Renal cortical epithelial cell (primary cell): ENCODE measurements at places on chromosomes 11 and 22. TPM values are rescaled to one million over a fixed set of nuclear protein-coding genes. Genes with fewer than 3 reads are reported as not detected.

Gene UBQLN3
- total RNA-seq = 0.05 TPM in 1 of 2 replicates, not detected in the other

Gene NCR3LG1
- total RNA-seq = 0.99 and 2.1 TPM in 2 replicates

Gene INPP5J
- total RNA-seq = 0.87 and 4.0 TPM in 2 replicates

GRCh38 chr11:83310718-83311117 is 24.6 kb upstream of the CCDC90B start:
- DNase-seq = no peak

DNA sequence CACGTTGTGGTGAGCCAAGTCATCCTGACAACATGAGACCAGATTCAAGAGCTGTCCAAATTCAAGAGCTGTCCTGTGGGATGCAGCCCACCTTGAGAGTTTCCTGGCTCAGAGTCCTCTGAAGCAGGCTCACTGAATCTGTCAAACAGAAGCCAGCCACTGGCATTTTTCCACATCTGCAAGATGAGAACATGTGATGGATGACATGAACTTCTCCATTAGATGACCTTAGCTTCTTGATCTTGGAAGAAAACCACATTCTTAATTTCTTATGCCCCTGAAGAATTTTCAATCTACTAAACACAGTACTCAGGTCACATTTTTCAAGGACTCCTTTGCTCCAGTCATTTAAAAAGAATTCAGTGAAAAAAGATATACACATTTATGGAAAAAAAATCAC is 291.0 kb downstream of the GUCY1A2 start:
- DNase-seq = no peak

GRCh38 chr11:11122749-11123148 is 230.3 kb downstream of the CSNK2A3 start:
- DNase-seq = no peak

GRCh38 chr22:46070803-46071450 is 79.4 kb upstream of the PPARA start:
- DNase-seq = no peak

- peak; percentile 100 for DNase-seq
Measured at GRCh38 chr11:111735262-111736116, 30.7 kb downstream of the PPP2R1B start.

DNA sequence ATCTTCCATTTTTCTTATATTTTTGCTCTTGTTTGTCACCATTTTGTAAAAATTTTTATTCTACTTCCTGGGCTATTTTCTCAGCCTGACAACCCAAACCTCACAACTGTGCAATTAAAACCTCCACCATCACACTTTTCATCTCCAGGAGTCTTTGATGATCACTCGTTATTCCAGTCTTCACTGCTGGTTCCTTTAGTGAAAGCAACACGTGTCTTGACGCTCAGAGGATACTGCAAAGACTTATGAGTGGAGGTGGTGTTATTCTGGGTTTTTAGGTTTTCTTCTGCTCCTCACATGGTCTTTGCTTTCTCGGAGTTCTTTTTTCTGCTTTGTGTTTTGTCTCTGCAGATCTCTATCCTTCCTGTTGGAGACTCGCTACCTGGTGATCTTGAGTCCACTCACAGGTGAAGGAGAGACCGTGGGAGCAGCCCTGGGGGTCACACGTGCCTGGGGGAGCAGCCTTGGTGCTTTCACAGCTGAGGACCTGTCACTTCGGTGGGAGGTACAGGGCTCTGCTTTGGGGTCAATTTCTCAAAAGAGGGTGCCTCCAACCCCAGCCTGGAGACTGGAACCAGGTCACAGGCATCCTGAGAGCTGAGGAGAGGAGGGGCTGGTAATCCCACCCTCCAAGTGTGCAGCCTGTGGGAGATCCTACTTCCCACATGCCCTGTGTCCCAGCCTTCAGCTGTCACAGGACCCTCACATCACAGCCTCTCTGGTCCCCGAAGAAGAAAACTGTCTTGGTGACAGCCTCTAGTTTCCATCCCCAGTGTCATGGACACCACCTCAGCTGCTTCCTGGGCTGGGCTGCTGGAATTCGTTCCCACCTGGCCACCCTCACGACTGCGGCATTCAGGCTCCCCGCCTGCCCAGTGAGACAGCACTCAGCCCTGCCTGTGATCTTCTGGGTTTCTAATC is 11.0 kb downstream of the SULT4A1 start:
- DNase-seq = no peak

- DNase-seq = peak; percentile 57
Measured at GRCh38 chr22:30806391-30806861, 111.8 kb downstream of the OSBP2 start.

- DNase-seq = no peak
Measured at GRCh38 chr22:38327396-38327795, 10.2 kb upstream of the CSNK1E start.

DNA sequence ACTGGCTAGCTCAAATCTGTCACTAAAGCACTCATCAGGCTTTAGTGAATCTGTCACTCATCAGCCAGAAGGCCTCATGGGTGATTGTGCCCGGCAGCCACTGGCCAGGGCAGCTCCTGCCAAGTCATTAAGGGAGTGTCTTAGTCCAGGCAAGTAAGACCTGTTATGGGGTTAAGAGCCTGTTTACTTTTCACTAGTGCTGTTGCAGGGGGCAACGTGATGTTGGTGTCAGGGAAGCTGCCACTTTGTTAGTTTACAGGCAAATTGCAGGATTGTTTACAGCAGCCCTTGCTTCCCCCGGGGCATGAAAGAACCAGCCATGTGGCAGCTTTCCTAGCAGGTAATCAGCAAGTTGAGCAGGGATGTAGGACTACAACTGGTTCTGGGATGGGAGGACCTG is 155.6 kb upstream of the NCAM1 start:
- no peak for DNase-seq

DNA sequence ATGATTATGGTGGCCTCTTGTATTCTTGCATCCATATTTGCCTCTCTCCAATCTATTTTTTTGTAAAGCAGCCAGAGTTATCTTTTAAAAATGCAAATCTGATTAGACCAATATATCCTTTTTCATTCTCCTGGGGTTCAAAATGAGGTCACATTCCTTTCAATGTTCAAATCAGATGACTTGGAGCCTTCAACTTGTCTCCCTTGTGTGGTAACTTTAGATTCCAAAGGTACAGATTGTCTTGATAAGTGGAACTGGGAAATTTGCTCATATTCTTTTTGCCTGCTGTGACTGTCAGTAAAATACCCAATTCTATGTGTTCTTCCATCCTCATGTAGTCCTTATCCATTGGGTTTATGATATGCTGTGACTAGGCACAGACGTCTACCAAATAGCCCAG is 15.1 kb upstream of the CAPRIN1 start:
- DNase-seq = no peak

- DNase-seq = no peak
Measured at GRCh38 chr22:40463683-40464082, 93.3 kb downstream of the SGSM3 start.

DNA sequence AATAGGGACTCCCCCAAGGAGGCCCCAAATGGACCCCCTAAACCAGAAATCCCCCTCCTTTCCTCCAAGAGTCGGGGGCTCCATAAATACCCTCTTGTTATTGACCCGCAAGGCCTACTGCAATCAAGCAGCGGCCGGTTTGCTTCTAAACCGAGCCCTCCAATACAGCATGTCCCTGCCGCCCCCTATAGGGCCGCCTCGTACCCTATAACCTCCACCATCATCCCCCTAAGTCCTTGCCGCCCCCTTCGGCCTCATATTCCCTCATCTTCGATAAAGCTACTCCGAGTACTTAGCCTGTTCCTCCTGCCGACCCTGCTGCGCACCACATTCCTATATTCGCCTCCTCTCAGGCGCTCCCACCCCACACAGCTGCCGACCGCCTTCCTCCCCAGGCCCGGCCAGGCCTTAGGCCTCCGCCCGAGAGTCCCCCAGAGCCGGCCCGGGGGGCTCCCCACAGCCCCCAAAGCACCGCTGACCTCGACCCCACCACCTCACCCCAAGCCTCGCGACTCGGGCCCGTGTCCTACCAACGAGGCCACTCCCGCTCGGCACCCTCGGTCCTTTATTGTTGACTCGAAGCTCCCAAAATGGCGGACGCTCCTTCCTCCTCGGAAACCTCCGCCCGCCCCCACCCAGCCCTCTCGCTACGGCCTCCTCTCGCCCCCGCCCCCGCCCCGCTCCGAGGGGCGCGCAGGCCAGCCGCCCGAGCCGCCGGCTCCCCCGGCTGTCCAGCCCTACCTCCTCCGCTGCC is 430 bp downstream of the DDX6 start:
- DNase-seq = no peak
